ENCODE measurements at places on chromosomes 5 and 9. TPM values are rescaled to one million over a fixed set of nuclear protein-coding genes. Genes with fewer than 3 reads are reported as not detected.

GRCh38 chr9:87503927-87504326, 6.3 kb downstream of the DAPK1 start:
- H3K36me3 ChIP-seq, result no peaks in the 10 kb centered on the region
- peaks cover 79% of the 10 kb centered on the region for H3K4me1 ChIP-seq
- H3K4me3 ChIP-seq, result no peak overlapping the region
- DNase-seq, result no peak
- H3K27ac ChIP-seq, result peak overlapping the region; percentile 42
- H3K27me3 ChIP-seq, result no peaks in the 10 kb centered on the region

GRCh38 chr9:37859043-37859442, 44.9 kb downstream of the SLC25A51 start:
- no peak overlapping the region for H3K4me3 ChIP-seq
- no peaks in the 10 kb centered on the region for H3K27me3 ChIP-seq
- H3K4me1 ChIP-seq, result no peaks in the 10 kb centered on the region
- peaks cover 40% of the 10 kb centered on the region for H3K36me3 ChIP-seq
- DNase-seq, result no peak
- no peak overlapping the region for H3K27ac ChIP-seq

GRCh38 chr5:173808079-173808808, 79.9 kb upstream of the CPEB4 start:
- DNase-seq, result no peak
- no peak overlapping the region for H3K27ac ChIP-seq
- no peaks in the 10 kb centered on the region for H3K4me1 ChIP-seq

DNA sequence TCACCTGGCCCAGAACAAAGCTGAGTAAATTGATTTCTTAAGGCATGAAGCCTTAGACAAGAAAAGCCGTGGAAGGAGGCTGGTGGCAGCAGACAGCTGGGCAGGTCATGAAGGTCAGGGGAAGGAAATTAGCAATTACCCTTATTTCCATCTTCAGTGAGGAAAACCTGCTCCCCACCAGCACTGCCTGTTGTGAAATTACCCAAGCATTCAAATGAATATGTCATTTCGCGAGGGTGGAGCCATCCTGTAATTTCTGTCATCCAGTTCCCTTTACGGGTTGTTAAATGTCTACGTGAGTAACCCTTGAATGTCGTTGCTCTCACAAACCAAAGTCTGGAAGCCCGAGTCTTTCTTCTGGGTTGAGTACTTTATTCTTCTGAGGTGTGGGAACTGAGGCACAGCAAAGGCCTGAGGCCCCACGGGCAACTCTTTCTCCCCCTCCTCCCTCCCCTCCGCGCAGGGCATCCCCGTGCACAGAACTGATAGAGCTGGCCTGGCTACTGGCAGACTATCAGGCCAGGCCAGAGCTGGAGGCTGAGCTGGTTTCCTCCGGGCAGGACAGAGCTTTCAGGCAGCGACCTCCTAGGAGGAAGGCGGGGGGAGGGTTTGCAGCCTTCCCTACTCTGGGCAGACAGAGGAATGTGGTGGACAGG, 22.0 kb upstream of the AK3 start:
- no peaks in the 10 kb centered on the region for H3K36me3 ChIP-seq
- peak; percentile 89 for DNase-seq
- peaks cover 17% of the 10 kb centered on the region for H3K4me1 ChIP-seq
- peak overlapping the region; percentile 17 for H3K27ac ChIP-seq
- H3K4me3 ChIP-seq, result peak overlapping the region; percentile 29
- H3K27me3 ChIP-seq, result no peaks in the 10 kb centered on the region

DNA sequence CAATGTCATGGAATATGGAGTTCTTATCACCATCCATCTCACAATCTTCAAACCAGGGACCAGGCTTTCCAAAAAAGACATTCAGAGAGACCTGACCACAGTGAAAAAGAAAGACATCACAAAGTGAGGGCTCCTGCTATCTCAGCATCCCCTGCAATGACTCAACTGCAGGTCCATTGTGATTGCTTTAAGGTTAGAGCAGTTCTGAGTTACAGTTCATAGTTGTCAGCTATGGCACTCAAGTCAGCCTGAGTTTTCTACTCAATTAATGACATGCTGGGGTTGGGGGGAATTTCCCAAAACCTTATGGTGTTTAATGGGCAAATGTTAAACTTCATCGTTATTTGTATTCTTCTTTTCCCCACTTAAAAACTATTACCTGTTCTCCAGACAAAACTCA, 58.9 kb downstream of the CEMIP2 start:
- DNase-seq, result no peak
- H3K4me1 ChIP-seq, result peaks cover 5% of the 10 kb centered on the region
- H3K27me3 ChIP-seq, result no peaks in the 10 kb centered on the region
- H3K27ac ChIP-seq, result no peak overlapping the region

GRCh38 chr9:37574241-37574721, 1.9 kb downstream of the FBXO10 start:
- DNase-seq, result no peak
- peaks cover 34% of the 10 kb centered on the region for H3K4me1 ChIP-seq
- H3K36me3 ChIP-seq, result no peaks in the 10 kb centered on the region
- peak overlapping the region; percentile 96 for H3K27ac ChIP-seq
- no peaks in the 10 kb centered on the region for H3K27me3 ChIP-seq

Gene MARCOL
- total RNA-seq, result not detected

Measured in esophagus muscularis mucosa (tissue), 4 donors.